ENCODE measurements at places on chromosomes 12 and 14.

DNA sequence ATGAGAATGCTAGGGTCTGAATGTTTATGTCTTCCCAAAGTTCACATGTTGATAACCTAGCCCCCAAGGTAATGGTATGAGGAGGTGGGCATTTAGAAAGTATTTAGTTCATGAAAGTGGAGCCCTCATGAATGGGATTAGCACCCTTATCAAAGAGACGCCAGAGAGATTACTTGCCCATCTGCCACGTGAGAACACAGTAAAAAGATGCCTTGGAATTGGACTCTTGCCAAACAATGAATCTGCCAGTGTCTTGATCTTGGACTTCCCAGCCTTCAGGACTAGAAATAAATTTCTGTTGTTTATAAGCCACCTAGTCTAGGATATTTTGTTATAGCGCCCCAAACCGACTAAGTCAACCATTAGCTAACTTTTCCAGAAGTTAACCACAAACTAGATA lies 92.0 kb upstream of the SLC38A4 start:
- H3K4me3 ChIP-seq, result no peak overlapping the region
- H3K27me3 ChIP-seq, result no peaks in the 10 kb centered on the region
- H3K4me1 ChIP-seq, result peaks cover 12% of the 10 kb centered on the region
- H3K27ac ChIP-seq, result no peak overlapping the region
- DNase-seq, result no peak
- no peaks in the 10 kb centered on the region for H3K36me3 ChIP-seq

GRCh38 chr12:24945845-24946244 lies 3.1 kb downstream of the BCAT1 start:
- peaks cover 67% of the 10 kb centered on the region for H3K4me1 ChIP-seq
- no peak for DNase-seq
- H3K36me3 ChIP-seq, result peaks cover 27% of the 10 kb centered on the region
- H3K4me3 ChIP-seq, result peak overlapping the region; percentile 81
- no peaks in the 10 kb centered on the region for H3K27me3 ChIP-seq

- peak overlapping the region; percentile 88 for H3K27ac ChIP-seq
- peaks cover 36% of the 10 kb centered on the region for H3K4me1 ChIP-seq
- H3K27me3 ChIP-seq, result no peaks in the 10 kb centered on the region
- H3K36me3 ChIP-seq, result no peaks in the 10 kb centered on the region
These were observed 137.1 kb downstream of the MON2 start for GRCh38 chr12:62603811-62604098.

- H3K4me3 ChIP-seq, result peak overlapping the region; percentile 55
- no peak for DNase-seq
- H3K4me1 ChIP-seq, result peaks cover 16% of the 10 kb centered on the region
- H3K36me3 ChIP-seq, result no peaks in the 10 kb centered on the region
These were observed 29.4 kb downstream of the RPGRIP1 start for GRCh38 chr14:21309238-21309636.

DNA sequence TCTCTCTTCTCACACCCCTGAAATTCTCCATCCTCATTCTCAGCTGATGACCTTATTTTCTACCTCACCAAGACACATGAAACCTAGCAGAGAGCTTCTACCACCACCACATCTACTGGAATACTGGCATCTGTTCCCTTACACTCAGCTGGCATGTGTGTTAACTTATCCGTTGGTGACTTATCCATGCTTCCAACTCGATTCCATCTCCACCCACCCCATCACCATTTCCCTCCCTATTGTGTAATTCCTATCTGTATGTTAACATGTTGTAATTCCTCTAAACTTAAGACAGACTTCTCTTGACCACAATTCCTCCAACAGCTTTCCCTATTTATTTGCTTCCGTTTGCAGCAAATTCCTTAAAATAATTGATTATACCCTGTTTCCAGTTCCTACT lies 15.4 kb downstream of the C1S start:
- H3K36me3 ChIP-seq, result no peaks in the 10 kb centered on the region
- H3K4me3 ChIP-seq, result no peak overlapping the region
- DNase-seq, result no peak
- H3K4me1 ChIP-seq, result no peaks in the 10 kb centered on the region
- no peak overlapping the region for H3K27ac ChIP-seq

DNA sequence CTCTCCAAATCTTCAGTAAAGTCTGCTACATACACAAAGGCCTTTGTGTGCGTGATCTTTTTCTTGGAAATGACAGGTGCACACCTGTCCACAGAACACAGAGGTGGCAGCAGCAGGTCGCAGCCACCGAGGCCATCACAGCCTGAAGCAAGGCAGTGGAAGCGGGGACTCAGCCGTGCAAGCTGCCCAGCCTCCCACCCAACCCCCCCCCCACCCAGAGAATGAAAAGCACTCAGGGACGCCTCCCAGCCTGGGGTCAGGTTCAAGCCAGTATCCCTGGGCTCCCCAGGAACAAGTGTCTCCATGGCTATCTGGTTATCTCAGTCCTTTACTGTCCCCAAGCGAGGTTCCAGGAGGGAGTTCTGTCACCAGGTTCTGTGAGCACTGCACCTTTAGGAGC lies 31.2 kb upstream of the TSPAN9 start:
- no peak overlapping the region for H3K4me3 ChIP-seq
- H3K4me1 ChIP-seq, result peaks cover 53% of the 10 kb centered on the region
- H3K27me3 ChIP-seq, result no peaks in the 10 kb centered on the region
- H3K27ac ChIP-seq, result no peak overlapping the region
- no peak for DNase-seq

DNA sequence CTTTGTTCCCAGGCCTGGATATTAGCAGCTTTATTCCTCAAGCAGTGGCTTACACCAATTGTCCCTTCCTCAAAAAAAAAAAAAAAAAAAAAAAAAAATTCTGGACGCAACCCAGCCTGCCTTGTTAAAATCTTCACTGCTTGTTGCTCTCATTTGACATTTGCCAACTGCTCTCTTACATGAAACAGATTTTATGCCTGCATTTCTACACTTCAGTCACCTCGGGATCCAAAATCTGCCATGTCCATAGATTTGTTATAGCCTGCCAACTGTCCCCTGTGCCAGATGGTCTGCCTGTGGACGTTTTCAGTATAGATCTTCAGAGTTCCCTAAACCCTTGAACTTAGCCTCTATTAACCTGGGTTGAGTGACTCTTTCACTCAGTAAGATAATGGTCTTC lies 651.5 kb downstream of the FSCB start:
- no peaks in the 10 kb centered on the region for H3K27me3 ChIP-seq
- DNase-seq, result no peak
- H3K4me1 ChIP-seq, result peaks cover 13% of the 10 kb centered on the region
- H3K4me3 ChIP-seq, result no peak overlapping the region
- no peak overlapping the region for H3K27ac ChIP-seq

DNA sequence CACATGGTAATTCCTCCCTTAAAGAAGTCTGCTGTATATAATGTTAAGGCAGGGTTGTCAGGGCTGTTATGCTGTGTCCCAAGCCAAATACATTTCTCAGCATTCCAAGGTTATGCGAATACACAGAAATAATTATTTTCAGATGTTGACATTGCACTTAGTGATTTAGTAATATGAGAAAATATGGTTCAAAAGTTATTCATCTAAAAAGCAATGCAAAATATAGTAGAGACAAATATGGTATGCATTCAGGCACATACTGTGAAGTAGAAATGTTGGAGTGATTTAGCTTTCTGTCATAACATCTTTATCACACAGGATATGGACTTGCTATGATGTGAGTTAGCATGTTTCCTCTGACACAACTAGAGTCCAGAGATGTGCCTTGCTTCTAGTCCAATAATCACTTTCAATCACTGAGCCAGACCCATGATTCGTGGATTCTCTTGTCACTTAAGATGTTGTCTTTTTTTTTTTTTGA lies 70.0 kb downstream of the PDE3A start:
- no peaks in the 10 kb centered on the region for H3K4me1 ChIP-seq
- H3K27me3 ChIP-seq, result no peaks in the 10 kb centered on the region
- H3K27ac ChIP-seq, result no peak overlapping the region
- no peaks in the 10 kb centered on the region for H3K36me3 ChIP-seq
- H3K4me3 ChIP-seq, result no peak overlapping the region

DNA sequence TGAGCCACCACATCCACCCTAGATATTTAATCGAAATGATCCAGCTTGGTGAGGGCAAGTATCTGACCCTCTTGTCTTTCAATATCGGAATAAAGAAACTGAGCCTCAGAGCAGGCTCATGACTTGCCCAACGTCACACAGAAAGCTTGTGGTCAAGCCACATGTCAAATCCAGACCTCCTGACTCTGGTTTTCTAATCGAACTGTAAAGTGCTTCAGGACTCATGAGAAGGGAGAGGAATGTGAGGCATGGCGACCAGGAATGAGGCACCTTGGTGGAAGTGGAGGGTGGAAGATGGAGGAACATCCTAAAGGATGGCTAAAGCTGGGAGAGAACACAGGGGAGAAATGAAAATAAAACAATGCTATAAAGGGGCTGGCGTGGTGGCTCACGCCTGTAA lies 27.9 kb upstream of the SPPL3 start:
- no peaks in the 10 kb centered on the region for H3K36me3 ChIP-seq
- no peak overlapping the region for H3K4me3 ChIP-seq
- no peak overlapping the region for H3K27ac ChIP-seq
- no peaks in the 10 kb centered on the region for H3K4me1 ChIP-seq
- no peaks in the 10 kb centered on the region for H3K27me3 ChIP-seq

GRCh38 chr12:102797528-102797927 lies 119.5 kb downstream of the PAH start:
- no peak overlapping the region for H3K27ac ChIP-seq
- no peaks in the 10 kb centered on the region for H3K27me3 ChIP-seq
- peaks cover 6% of the 10 kb centered on the region for H3K4me1 ChIP-seq
- no peak for DNase-seq
- no peaks in the 10 kb centered on the region for H3K36me3 ChIP-seq

DNA sequence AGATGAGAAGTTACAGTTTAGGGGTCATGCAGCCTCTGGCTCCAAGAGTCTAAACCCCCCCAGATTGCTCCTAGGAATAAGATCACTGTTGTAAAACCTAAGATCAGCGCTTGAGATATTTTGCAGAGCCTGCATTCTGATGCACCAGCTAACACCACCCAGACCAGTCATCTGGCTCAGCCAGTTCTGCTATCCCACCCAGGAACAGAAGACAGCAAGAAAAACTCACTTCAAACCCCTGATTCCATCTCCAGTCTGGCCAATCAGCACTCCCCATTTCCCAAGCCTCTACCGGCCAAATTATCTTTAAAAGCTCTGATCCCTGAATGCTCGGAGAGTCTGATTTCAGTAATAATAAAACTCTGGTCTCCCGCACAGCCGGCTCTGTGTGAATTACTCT lies 158.6 kb downstream of the ZNF664 start:
- H3K27me3 ChIP-seq, result no peaks in the 10 kb centered on the region
- no peak overlapping the region for H3K27ac ChIP-seq
- DNase-seq, result no peak
- no peaks in the 10 kb centered on the region for H3K4me1 ChIP-seq
- H3K36me3 ChIP-seq, result no peaks in the 10 kb centered on the region

GRCh38 chr12:91706466-91706865 lies 439.2 kb downstream of the BTG1 start:
- H3K4me1 ChIP-seq, result no peaks in the 10 kb centered on the region
- no peak overlapping the region for H3K27ac ChIP-seq
- H3K36me3 ChIP-seq, result no peaks in the 10 kb centered on the region
- no peak for DNase-seq
- no peaks in the 10 kb centered on the region for H3K27me3 ChIP-seq
